Activated T-cell treated with anti-CD3 and anti-CD28 coated beads, Interleukin-2, amount 50 U/mL, for 72 hours (primary cell): ENCODE measurements at places on chromosomes 4 and X.
A peak's percentile ranks its signal among the peaks of the same experiment; 100 is the strongest.

GRCh38 chr4:84146300-84146959 is 352.7 kb downstream of the NKX6-1 start:
- H3K27ac ChIP-seq, result no peak overlapping the region
- no peak for DNase-seq
- no peaks in the 10 kb centered on the region for H3K27me3 ChIP-seq
- peaks cover 4% of the 10 kb centered on the region for H3K4me1 ChIP-seq

GRCh38 chr4:23006756-23007155 is 314.0 kb downstream of the GBA3 start:
- H3K27me3 ChIP-seq, result no peaks in the 10 kb centered on the region
- no peak for DNase-seq
- no peak overlapping the region for H3K4me3 ChIP-seq
- no peak overlapping the region for H3K27ac ChIP-seq
- no peaks in the 10 kb centered on the region for H3K4me1 ChIP-seq

GRCh38 chr4:46931981-46932380 is 22.9 kb upstream of the COX7B2 start:
- no peak overlapping the region for H3K27ac ChIP-seq
- H3K36me3 ChIP-seq, result no peaks in the 10 kb centered on the region
- DNase-seq, result peak; percentile 19
- H3K27me3 ChIP-seq, result peaks cover 5% of the 10 kb centered on the region

DNA sequence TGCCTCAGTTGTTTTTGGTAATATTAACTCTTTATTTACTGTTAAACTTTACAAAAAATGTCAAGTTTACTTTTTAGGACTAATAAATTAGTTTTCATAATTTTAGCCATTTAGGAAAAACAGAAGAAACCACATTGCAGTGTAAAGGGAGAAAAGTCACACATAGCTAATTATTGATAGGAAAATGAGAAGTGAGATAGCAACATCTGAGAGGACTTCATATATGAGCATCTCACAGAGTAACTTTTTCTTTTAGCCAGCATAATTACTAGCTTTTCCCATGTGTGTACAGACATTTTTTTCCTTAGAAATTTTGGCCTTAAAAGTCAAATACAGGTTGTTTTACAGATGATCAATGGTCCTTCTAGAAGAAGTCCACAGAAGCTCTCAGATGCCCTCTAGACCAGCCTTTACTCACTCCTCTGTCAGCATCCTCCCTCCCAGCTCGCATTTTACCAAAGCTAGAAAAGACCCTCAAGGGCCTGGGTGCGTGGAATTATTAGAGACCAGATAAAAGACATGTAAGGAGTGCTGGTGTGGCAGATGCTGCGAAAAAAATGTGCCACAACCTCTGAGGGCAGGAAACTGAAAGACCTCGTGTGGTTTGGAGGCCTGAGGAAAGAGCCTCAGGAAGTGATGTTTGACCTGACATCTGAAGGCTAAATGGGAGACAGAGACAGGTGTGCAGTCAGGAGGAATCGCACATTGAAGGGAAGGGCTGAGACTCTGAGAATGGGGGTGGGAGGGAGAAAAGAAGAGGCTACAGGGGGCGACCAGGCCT is 156.9 kb downstream of the CBR4 start:
- peak overlapping the region; percentile 31 for H3K4me3 ChIP-seq
- no peaks in the 10 kb centered on the region for H3K36me3 ChIP-seq
- H3K27me3 ChIP-seq, result peaks cover 35% of the 10 kb centered on the region
- DNase-seq, result no peak
- no peak overlapping the region for H3K27ac ChIP-seq

DNA sequence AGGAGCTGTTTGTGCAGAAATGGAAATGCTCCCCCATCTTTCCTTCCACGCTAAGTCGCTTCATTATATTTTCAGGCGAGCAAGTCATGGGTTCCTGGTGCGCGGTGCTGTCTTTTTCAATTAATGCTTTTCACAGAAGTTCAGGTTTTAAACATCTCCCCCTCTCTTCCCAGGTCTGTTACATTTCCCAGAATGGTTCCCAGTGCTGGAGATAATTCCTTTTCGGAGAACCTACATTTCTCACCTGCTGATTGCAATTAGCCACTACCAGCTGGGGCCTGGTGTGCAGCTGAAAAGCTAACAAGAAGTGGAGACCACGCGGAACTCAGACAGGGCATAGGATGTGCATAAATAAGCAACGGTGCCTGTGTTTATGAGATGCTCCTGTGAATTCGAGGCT is 217.8 kb downstream of the MID1IP1 start:
- no peaks in the 10 kb centered on the region for H3K36me3 ChIP-seq
- no peak overlapping the region for H3K27ac ChIP-seq
- H3K4me3 ChIP-seq, result no peak overlapping the region

DNA sequence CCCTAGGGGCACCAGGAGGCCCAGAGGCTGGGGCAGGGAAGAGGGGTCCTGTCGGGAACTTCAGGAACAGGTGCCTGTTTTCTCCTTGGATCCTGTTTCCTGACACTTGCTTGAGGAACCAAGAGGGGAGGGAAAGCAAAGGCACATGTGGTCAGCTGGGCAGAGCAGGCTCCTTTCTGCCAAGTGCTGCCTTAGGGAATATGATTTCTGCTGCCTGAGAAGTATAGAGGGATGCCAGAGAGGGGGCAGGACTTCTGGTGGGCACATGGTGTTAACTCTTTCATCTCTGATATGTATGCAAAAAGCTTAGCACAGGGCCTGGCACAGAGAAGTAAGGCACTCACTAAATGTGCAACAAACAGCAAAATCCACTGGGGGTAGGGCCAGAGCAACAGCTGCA is 51.2 kb upstream of the PJA1 start:
- peaks cover 12% of the 10 kb centered on the region for H3K27me3 ChIP-seq
- H3K4me3 ChIP-seq, result no peak overlapping the region
- H3K36me3 ChIP-seq, result no peaks in the 10 kb centered on the region
- DNase-seq, result no peak
- H3K27ac ChIP-seq, result no peak overlapping the region

GRCh38 chr4:84790769-84791565 is 175.5 kb downstream of the WDFY3 start:
- H3K4me1 ChIP-seq, result no peaks in the 10 kb centered on the region
- no peak overlapping the region for H3K27ac ChIP-seq
- H3K27me3 ChIP-seq, result no peaks in the 10 kb centered on the region
- H3K4me3 ChIP-seq, result no peak overlapping the region

GRCh38 chr4:107993969-107994368 is 4.3 kb downstream of the HADH start:
- H3K27ac ChIP-seq, result no peak overlapping the region
- H3K36me3 ChIP-seq, result peaks cover 7% of the 10 kb centered on the region
- peak overlapping the region; percentile 45 for H3K4me3 ChIP-seq
- no peak for DNase-seq

DNA sequence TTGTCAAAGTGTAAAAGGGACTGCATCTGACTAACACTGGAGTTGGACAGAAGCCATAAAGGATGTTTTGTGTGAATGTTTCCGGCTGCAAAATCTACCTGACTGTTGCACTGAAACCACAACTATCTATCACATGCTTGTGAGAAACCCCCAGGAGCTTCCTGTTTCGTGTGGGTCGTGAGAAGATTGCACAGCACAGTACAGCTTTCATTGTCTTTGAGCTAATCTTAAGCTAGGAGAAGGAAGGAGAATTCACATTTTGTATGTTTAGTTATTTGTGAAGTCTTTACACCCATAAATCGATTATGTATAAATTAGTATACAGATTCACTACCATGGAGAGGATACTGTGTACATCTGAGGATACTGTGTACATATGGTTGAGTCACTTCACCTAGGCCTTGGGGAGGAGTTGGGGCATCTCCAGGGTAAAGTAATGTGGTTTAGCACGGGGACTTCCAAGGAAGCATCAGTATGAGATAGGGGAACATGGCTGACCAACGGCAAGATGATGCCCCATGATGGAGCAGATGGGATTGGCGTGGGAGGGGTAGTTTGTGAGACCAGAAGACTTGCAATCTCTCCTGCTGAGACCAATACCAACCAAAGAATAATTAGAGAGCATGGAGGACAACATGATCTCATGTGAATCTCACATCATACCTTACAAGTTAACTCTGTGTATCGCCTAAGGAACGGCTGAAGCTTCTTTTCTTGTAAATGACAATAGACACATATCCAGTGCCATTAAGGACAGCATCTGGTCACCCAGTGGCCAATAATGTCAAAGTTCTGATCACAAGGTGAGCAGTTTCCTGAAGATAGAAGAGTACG is 43.1 kb upstream of the FAM9C start:
- peak; percentile 74 for DNase-seq
- peaks cover 95% of the 10 kb centered on the region for H3K4me1 ChIP-seq
- peaks cover 8% of the 10 kb centered on the region for H3K36me3 ChIP-seq
- H3K27me3 ChIP-seq, result peaks cover 16% of the 10 kb centered on the region
- peak overlapping the region; percentile 89 for H3K4me3 ChIP-seq

DNA sequence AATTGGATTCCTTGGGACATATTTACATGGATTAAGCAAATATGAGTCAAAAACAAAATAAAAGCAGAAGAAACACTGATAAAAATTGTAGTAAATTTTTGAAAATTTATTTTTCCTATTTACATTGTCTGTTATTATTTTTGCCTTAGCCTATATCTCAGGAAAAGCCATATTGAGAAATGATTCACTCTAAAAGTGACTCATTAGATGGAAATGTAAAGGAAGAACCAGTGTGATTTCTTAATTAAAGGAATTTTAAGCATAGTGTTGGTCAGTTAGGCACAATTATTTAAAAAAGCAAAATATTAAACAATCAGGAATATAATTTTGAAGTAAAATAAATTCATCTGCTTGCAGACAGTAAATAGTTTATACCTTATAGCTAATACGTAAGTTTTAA is 167.4 kb upstream of the NAP1L5 start:
- DNase-seq, result no peak
- no peak overlapping the region for H3K4me3 ChIP-seq
- no peaks in the 10 kb centered on the region for H3K27me3 ChIP-seq
- no peaks in the 10 kb centered on the region for H3K4me1 ChIP-seq
- H3K27ac ChIP-seq, result no peak overlapping the region

- no peak for DNase-seq
- H3K4me1 ChIP-seq, result no peaks in the 10 kb centered on the region
- H3K27ac ChIP-seq, result no peak overlapping the region
- peaks cover 36% of the 10 kb centered on the region for H3K27me3 ChIP-seq
- no peaks in the 10 kb centered on the region for H3K36me3 ChIP-seq
Measured at GRCh38 chrX:50635817-50636365, 165.3 kb upstream of the DGKK start.

- peak overlapping the region; percentile 94 for H3K4me3 ChIP-seq
- H3K27ac ChIP-seq, result peak overlapping the region; percentile 93
- no peaks in the 10 kb centered on the region for H3K36me3 ChIP-seq
- H3K4me1 ChIP-seq, result peaks cover 54% of the 10 kb centered on the region
- no peaks in the 10 kb centered on the region for H3K27me3 ChIP-seq
- peak; percentile 77 for DNase-seq
Measured at GRCh38 chr4:48779095-48779997, 733 bp downstream of the FRYL start.

GRCh38 chr4:155887847-155888570 is 15.5 kb upstream of the TDO2 start:
- no peaks in the 10 kb centered on the region for H3K4me1 ChIP-seq
- DNase-seq, result no peak
- H3K4me3 ChIP-seq, result no peak overlapping the region
- H3K36me3 ChIP-seq, result no peaks in the 10 kb centered on the region
- H3K27me3 ChIP-seq, result peaks cover 25% of the 10 kb centered on the region

- H3K4me3 ChIP-seq, result no peak overlapping the region
- H3K36me3 ChIP-seq, result no peaks in the 10 kb centered on the region
- no peak overlapping the region for H3K27ac ChIP-seq
- no peaks in the 10 kb centered on the region for H3K4me1 ChIP-seq
- no peak for DNase-seq
Measured at GRCh38 chrX:111896148-111896547, 20.2 kb downstream of the TRPC5OS start.

DNA sequence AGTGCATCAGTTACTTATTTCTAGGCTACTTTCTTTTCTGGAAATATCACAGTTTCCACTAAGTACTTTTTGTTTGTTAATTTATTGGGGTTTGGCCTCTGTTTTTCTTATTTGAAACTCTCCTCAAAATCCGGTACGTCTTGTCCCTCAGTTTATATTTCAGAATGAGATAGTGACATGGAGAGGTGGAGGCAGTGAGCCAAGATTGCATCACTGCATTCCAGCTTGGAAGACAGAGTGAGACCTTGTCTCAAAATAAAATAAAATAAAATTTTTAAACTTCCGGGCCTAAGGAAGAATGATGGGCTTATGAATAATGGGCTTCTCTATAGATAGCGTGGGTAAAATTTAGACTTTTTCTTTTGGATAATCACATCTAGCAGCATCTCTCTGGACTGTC is 567.8 kb downstream of the TRIML1 start:
- no peak overlapping the region for H3K27ac ChIP-seq
- no peak for DNase-seq
- no peaks in the 10 kb centered on the region for H3K4me1 ChIP-seq

- no peaks in the 10 kb centered on the region for H3K4me1 ChIP-seq
- H3K4me3 ChIP-seq, result no peak overlapping the region
- no peak for DNase-seq
- peaks cover 2% of the 10 kb centered on the region for H3K36me3 ChIP-seq
Measured at GRCh38 chr4:45363931-45364330, 637.6 kb upstream of the GNPDA2 start.

- H3K4me1 ChIP-seq, result peaks cover under 1% of the 10 kb centered on the region
- no peak for DNase-seq
- H3K36me3 ChIP-seq, result peaks cover 3% of the 10 kb centered on the region
- peak overlapping the region; percentile 15 for H3K27ac ChIP-seq
Measured at GRCh38 chrX:153714256-153714655, 9.9 kb downstream of the BCAP31 start.

GRCh38 chr4:108287834-108288413 is 119.2 kb upstream of the LEF1 start:
- H3K36me3 ChIP-seq, result no peaks in the 10 kb centered on the region
- no peak overlapping the region for H3K4me3 ChIP-seq
- H3K27ac ChIP-seq, result no peak overlapping the region
- no peak for DNase-seq
- no peaks in the 10 kb centered on the region for H3K27me3 ChIP-seq
- peaks cover 18% of the 10 kb centered on the region for H3K4me1 ChIP-seq

- no peak for DNase-seq
- H3K27ac ChIP-seq, result no peak overlapping the region
- H3K4me1 ChIP-seq, result peaks cover 33% of the 10 kb centered on the region
Measured at GRCh38 chr4:26384380-26385057, 63.7 kb downstream of the RBPJ start.

GRCh38 chrX:81779701-81780100 is 577.8 kb downstream of the SH3BGRL start:
- H3K4me1 ChIP-seq, result no peaks in the 10 kb centered on the region
- peaks cover 10% of the 10 kb centered on the region for H3K27me3 ChIP-seq
- DNase-seq, result no peak
- no peak overlapping the region for H3K4me3 ChIP-seq
- peaks cover 2% of the 10 kb centered on the region for H3K36me3 ChIP-seq

DNA sequence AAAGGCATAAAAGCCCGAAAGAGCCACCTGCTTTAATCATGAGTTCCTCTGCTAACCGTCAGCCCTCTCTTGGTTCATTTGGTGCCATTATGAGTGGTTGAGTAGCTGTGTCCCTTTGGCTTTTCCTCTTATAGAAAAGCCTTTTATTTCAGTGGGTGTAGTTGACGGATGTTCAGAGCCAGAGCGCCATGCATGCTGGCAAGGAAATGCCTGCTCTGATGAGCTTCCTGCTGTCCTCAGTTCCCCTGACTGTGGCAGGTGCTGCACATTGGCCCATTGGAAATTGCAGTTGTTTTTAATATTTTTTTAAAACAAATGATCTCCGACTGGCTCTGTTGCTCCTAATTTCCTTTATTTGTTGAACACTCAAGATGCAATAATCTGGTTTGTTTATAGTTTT is 77.3 kb upstream of the LIMCH1 start:
- no peak for DNase-seq
- H3K27ac ChIP-seq, result no peak overlapping the region
- no peaks in the 10 kb centered on the region for H3K27me3 ChIP-seq

- H3K36me3 ChIP-seq, result no peaks in the 10 kb centered on the region
- no peak overlapping the region for H3K4me3 ChIP-seq
- H3K27ac ChIP-seq, result no peak overlapping the region
- no peak for DNase-seq
Measured at GRCh38 chr4:89486042-89486441, 178.4 kb upstream of the GPRIN3 start.
